ENCODE measurements at places on chromosomes 5 and 9.

DNA sequence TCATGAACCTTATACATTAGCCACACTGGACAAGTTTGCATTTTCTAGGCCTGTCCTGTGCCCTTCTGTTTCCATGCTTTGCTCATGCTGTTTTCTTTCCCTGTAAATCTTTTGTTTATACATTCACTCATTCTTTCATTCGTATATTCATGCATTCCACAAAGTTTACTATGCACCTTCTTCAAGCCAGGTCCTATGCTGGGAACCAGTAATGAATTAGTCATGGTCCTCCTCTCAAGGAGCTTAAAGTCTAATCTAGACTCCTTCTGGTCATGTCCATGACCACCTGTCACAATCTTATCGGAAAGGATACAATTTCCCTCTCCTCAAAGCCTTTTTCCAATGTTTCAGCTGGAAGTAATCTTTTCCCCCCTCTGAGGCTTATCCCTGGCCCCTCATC is 9.1 kb upstream of the XPA start:
- no peak for DNase-seq

- no peak for DNase-seq
These were observed 97.3 kb downstream of the STARD4 start for GRCh38 chr5:111415053-111415452.

DNA sequence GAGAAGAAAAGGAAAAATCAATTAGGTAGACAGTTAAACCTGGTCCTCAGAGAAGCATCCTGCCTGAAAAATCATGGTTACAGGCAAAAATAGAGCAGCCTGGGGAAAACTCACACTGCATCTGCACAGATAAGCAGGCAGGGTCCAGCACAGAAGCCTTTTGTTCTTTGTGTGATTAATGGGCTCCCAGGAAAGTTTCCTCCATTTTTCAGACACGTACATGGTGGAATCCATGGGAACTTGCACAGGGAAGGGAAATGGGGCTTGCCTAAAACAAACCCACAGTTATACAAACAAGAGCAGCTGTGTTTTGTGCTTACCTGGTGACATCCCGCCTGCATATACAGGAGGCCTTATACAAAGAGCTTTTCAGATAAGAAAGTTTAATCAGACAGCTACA is 243.9 kb upstream of the ATP10B start:
- DNase-seq: no peak

DNA sequence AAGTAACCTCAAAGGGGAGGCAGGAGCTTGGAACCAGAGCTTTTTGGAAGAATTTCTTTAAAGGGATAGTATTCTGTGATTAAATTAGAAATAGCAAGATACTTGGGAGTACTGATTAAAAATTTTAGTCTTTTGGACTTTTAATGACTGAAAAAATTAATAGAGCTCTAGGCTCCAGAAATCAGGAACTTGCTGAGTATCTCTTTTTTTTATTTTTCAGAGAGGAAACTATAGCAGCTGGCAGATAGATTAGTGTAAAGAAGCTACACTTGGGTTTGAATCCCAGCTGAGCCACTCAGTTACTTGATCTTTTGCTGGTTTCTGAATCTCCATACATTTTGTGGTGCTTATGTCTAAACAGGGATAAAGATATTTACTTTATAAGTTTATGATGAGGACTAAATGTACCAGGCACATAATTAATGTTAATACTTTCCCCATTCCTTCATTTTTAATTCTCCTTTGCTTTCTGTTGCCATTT is 94.2 kb upstream of the TNC start:
- no peak for DNase-seq

DNA sequence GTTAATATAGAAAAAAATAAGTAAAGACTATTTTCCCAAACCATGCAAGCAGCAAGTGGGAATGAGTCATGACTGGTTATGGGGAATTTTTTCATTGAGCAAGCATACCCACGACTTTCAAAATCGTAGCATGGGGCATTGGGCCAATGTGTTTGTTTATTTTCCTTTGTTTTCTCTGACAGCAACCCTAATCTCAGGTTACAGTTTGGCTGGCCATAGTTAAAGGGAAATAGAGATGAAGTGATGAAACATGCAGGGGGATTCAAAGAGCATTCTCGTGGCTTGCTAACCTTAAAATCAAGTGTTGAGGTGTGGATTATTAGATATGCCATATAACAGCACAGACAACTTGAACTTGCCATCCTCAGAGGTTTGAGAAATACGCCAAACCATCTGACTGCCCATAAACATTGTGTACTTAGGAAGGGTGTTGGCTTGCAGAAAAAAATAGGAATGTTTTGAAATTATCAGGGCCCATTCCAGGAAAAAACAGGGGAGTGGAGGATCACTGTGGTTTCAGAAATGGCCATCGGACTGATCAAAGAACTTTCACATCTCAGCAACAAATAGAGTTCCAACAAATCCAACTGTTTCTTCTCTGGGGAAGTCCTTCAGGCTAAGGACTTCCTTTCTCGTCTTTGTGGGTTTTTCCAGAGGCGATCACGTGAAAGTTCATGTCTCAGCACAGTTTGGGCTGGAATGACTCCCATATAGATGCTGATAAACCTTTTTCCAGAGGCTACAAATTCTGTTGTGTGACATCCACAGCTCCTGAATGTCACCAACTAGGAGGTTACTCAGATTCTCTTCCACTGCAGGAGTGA is 259.1 kb downstream of the SYK start:
- no peak for DNase-seq

- no peak for DNase-seq
These were observed 223.4 kb upstream of the PRR16 start for GRCh38 chr5:120240706-120241105.

GRCh38 chr9:98501819-98502218 is 206.9 kb downstream of the GABBR2 start:
- DNase-seq: no peak

DNA sequence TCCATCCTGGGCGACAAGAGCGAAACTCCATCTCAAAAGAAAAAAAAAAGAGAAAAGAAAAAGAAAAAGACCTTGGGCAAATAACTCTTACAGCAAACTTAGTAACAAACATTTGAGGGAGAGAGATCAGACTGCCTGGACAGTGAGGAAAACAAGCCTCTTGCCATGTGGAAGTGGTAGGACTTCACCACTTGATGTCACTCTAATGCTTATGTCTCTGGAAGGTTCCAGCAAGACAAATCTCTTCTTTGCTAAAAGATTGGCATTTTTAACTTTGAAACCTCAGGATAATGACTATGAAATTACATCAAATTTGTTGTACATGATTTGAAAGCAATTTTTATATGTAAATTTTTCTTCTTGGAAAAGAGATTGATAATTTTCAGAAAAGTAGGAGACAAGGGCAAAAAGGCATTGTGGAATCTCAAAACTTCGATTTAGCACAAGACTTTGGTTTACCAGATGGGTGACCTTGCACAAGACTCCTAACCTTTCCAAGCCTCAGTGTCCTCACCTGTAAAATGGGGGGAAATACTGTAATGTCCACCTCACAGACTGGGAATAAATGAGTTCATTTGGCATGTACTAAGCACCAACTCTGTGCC is 5.4 kb downstream of the ACTL7B start:
- no peak for DNase-seq

- no peak for DNase-seq
These were observed 8.7 kb upstream of the RANBP6 start for GRCh38 chr9:6024035-6024554.

GRCh38 chr5:160626322-160626721 is 204.7 kb downstream of the PTTG1 start:
- DNase-seq: no peak

GRCh38 chr5:58787987-58788386 is 205.1 kb downstream of the RAB3C start:
- no peak for DNase-seq

DNA sequence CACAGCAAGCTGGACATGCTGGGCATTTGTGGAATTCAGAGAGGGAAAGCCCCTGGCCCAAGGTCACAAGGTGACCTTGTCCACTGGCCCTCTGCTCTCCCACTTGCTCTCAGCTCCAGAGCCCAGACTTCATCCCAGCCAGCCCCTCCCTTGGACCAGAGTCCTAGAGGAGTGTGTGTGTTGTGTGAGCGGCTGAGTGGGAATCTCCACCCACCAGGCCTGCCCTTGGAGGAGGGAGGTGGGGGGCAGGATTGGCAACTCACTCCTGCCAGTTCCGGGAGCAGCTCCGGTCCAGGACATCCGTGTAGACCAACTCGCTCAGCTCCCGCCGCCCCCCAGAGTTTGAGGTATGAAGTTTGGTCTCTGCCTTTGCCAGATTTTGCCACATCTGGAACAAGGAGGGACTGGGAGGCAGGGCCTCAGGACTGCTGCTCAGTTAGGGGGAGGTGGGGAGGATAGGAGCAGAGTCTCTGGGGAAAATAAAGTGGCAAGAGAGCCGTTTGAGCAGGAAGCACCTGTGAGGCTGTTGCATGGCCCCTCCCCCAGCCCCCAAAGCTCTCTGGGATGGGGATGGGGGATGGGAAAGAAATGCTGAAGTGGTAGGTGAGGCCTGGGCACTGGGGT is 1.4 kb downstream of the MZB1 start:
- no peak for DNase-seq
